ENCODE measurements at places on chromosomes 7 and 10. TPM values are rescaled to one million over a fixed set of nuclear protein-coding genes. Genes with fewer than 3 reads are reported as not detected.
A peak's percentile ranks its signal among the peaks of the same experiment; 100 is the strongest.

GRCh38 chr7:55030314-55030713 lies 11.5 kb downstream of the EGFR start:
- DNase-seq = no peak

DNA sequence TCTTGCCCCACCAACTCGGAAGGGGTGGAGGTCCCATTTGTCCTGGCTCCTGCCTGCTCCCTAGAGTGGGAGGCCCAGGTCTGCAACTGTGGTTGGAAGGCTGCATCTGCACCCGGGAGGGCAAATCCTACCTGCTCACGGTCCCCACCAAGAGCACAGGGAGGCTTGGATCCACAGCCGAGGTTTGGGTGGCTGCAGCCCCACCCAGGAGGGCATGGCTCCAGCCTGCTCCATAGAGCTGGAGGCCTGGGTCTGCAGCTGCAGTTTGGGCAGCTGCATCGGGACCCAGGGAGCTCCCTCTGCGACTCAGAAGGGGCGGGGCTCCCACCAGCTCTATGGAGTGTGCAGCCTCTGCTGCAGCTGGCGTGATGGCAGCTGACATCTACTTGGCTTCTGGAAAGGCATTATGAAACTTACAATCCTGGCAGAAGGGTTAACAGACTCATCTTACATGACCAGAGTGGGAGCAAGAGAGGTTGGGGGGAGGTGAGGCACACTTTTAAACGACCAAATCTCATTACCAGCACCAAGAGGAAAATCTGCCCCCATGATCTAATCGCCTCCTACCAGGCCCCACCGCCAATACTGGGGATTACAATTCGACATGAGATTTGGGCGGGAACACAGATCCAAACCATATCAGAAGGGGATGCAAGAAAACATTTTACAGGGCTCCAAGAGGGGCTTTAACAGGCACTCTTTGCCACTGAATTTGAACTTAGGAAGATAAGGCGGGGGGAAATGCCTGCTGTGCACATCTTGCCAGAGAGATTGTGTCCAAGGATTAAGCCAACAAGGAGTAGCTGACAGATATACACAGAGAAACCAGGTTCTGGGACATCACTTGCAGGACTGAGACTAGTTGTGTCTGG lies 8.2 kb upstream of the BLVRA start:
- DNase-seq = no peak

DNA sequence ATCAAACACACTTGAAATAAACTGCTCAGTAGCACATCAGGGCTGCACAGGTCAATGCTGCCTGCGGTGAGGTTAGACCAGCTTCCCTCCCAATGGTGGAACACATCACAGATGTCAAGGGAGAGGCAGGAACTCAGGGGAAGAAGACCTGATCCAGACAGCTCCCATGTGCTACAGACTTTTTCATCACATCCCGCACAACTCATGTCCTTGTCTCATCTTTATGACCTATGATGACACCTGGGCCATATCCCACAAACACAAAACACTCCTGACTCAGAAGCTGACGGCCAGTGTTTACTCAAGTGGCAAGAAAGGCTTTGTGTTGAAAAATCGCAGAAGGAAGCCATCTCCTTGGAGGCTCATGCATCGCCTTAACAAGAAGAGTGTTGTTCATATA lies 91.6 kb downstream of the HTR5A start:
- no peak for DNase-seq

FXYD4 gene
- not detected for total RNA-seq

- DNase-seq = no peak
Measured at GRCh38 chr7:105799006-105799405, 77.4 kb downstream of the ATXN7L1 start.

EBLN1 gene
- total RNA-seq = not detected

DNA sequence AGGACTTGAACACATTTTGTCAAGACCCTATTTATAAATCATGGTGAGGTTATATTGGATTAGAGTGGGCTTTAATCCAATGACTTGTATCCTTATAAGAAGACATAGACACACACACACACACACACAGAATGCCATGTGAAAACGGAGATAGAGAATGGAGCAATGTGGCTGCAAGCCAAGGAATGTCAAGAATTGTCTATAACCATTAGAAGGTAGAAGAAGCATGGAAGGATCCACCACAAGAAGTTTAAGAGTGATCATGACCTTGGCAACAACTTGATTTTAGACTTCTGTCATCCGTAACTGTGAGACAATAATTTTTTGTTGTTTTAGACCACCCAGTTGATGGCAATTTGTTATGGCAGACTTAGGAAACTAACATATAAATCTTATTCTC lies 514.2 kb downstream of the TFEC start:
- no peak for DNase-seq

GRCh38 chr10:9596368-9596920 lies 1421.2 kb upstream of the CELF2 start:
- no peak for DNase-seq

DNA sequence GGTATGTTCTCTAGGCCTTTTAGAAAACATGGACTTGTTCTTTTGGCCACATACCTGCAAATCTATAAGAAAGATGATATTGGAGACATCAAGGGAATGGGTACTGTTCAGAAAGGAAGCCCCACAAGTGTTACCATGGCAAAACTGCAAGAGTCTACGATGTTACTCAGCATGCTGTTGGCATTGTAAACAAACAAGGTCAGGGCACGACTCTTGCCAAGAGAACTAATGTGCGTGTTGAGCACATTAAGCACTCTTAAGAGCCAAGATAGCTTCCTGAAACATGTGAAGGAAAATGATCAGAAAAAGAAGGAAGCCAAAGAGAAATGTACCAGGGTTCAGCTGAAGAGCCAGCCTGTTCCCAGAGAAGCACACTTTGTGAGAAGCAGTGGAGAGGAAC lies 37.1 kb downstream of the SDK1 start:
- DNase-seq = no peak

DNA sequence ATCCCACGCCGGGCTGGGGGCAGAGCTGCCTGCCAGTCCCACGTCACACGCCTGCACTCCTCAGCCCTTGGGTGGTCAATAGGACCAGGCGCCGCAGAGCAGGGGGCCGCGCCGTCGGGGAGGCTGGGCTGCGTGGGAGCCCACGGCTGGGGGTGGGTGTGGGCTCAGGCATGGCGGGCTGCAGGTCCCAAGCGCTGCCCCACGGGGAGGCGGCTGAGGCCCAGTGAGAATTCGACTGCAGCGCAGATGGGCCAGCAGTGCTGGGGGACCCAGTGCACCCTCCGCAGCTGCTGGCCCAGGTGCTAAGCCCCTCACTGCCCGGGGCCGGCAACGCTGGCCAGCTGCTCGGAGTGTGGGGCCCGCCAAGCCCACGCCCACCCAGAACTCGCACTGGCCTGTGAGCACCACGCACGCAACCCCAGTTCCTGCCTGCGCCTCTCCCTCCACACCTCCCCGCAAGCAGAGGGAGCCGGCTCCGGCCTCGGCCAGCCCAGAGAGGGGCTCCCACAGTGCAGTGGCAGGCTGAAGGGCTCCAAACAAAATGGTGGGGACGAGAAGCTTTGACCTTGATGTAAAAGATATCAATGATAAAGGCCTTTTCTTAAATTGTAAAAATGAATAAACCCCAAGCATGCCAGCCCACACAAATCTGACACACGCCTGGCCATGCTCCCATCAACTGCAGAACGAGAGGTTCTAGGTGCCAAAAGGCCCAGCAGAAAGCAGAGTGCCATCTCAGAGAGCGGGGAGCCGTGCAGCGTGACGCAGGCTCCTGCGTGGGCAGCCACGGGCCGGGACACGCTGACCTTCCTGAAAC lies 255.5 kb downstream of the MAD1L1 start:
- DNase-seq = no peak

- no peak for DNase-seq
Measured at GRCh38 chr10:76983624-76984023, 654.0 kb downstream of the KCNMA1 start.

GRCh38 chr10:71748671-71749191 lies 24.6 kb downstream of the VSIR start:
- DNase-seq = peak; percentile 86

- peak; percentile 46 for DNase-seq
Measured at GRCh38 chr7:157401567-157402387, 65.0 kb downstream of the DNAJB6 start.

DNA sequence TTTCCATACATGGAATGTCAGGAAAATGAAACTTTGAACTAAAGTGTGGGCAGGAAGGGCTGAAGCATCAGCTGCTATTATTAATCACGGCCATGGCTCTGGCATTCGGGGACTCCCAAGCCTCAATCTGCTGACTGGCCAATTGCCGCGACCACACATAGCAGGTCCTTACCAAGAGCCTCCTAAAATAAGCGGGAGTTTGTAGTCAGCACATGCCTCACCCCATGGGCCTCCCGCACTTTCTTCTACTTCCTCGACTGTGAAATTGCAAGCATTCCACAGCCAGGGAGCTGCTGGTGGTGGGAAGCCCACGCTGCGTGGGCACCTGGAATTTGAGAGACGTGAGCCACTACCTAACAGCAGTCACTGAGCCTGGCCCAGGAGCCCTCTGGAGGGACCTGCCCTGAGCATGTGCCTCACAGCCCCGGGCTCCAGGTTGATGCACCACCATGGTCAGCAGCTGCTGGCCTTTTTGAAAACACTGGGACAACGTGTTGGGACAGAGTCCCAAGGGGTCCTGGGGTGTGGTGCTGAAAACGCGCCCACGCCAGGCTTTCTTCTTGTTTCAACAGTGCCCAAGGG lies 211.4 kb downstream of the TNS3 start:
- no peak for DNase-seq

IGFBP1 gene
- not detected for total RNA-seq

GRCh38 chr7:24738577-24738976 lies 18.7 kb downstream of the GSDME start:
- no peak for DNase-seq

FAM25C gene
- not detected for total RNA-seq

DNA sequence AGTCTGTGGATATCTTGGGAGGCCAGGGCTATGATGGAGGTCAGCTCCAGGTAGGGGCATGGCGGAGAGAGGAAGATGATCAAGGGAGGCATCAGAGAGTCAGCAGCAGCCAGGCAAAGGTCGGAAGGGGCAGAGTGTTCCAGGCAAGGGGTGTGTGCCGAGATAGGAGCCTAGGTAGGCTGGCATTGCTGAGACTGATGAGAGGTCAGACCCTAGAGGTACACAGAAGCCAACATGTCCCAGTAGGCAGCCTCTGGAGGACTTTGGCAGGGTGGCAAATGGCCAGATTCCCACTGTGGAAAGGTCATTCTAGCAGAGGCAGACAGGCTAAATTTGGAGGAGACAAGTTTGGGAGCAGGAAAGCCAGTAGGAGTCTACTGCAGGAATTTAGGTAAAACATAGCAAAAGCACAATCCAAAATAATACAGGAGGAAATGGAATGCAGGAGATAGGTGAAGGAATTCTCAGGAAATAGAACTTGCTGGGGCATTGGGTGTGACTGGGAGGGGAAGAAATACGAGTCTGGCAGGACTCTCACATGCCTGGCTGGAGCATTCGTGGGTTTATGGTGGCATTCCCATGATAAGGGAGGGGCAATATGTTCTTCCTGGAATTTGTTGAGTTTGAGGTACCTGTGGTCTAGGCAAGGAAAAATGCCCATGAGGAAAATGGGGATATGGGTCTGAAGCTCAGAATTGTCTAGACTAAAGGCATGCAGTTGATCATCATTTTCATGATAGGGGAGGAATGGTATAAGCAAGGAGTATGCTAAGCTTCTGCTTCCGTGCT lies 25.7 kb downstream of the TMEM176A start:
- peak; percentile 27 for DNase-seq

AKR1C8 gene
- not detected for total RNA-seq

IDI2 gene
- not detected for total RNA-seq

- DNase-seq = no peak
Measured at GRCh38 chr10:74207691-74208480, 56.9 kb downstream of the ADK start.

AMZ1 gene
- total RNA-seq = not detected

- DNase-seq = peak; percentile 65
Measured at GRCh38 chr7:7867846-7868571, 100.6 kb upstream of the GLCCI1 start.

- no peak for DNase-seq
Measured at GRCh38 chr10:6938384-6938783, 358.3 kb upstream of the PRKCQ start.

HMX3 gene
- not detected for total RNA-seq

ZRANB1 gene
- 41.0 TPM for total RNA-seq

AGMO gene
- total RNA-seq = not detected

- peak; percentile 72 for DNase-seq
Measured at GRCh38 chr10:132685101-132685891, 100.7 kb downstream of the NKX6-2 start.

GPR15LG gene
- not detected for total RNA-seq

SVIL gene
- total RNA-seq = 858 TPM

DNA sequence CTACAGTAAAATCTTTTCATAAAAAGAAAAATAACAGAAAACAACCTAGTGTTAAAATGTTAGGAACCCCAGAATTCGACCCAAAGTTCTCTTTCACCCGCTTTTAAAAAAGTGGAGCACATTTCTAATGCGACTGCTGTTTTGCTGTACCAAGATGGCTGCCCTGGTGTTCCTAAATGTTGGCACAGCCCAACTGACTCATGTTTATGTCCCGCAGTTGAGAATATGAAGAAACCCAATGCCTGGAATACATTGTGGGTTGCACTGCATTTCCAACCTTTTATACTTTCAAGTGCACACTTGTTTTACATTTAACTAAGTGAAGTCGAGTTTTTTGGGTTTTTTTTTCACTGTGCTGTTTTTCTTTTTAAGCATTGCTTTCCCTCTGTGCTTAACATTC lies 944 bp downstream of the STEAP1B start:
- DNase-seq = no peak

- no peak for DNase-seq
Measured at GRCh38 chr7:125654076-125654475, 724.5 kb upstream of the POT1 start.

- no peak for DNase-seq
Measured at GRCh38 chr7:52925332-52925731, 110.1 kb upstream of the POM121L12 start.

DNA sequence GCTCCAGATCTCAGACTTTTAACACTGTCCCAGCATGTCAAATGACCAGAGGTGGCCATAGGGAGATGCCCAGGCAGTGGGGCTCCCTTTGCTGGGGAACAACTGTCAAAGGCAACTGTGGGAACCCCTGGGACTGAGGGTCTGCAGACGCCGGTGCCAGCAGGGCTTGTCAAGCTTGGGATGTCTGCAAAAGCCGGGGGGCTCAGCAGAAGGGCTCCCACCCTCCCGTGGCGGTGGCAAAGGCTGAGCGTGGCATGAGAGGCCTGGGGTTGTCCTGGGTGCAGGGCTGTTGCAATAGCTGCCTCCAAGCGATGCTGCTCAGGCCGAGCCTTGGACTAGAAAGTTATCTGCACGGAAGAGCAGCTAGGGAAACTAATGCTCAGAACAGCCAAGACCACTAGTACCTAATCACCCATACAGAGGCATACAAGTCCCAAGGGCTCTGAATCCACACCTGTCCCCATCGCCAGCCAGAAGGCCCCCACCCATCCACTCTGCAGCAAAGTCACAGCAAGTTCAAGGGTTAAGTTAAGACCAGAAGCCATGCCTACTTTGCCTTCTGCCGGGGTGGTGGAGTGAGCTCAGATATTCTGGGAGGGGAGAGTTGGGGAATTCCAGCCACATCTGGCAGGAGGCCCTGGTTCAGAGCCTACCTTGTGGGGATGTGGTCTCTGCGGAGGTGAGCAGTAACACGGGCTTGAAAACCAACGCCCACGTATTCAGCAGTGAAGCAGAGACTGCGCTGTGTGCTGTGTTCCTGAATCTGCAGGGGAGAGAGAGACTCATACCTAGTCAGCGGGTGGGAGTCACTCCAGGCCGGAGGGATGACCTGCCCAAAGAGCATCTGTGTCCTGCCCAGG lies 4.6 kb downstream of the SH2B2 start:
- DNase-seq = no peak

FAM13C gene
- total RNA-seq = 20.8 TPM

GRCh38 chr10:119724593-119725516 lies 995 bp upstream of the INPP5F start:
- no peak for DNase-seq

- DNase-seq = no peak
Measured at GRCh38 chr10:68550747-68551411, 9.3 kb upstream of the TET1 start.

SRI gene
- 80.9 TPM for total RNA-seq

All from sigmoid colon (tissue), 7 donors.